ENCODE measurements at places on chromosomes 5 and 9.

- no peak for DNase-seq
Observed at GRCh38 chr9:101462558-101462957, 27.0 kb upstream of the ALDOB start.

- no peak for DNase-seq
Observed at GRCh38 chr5:90366948-90367347, 42.6 kb downstream of the CETN3 start.

GRCh38 chr5:62340392-62340791 lies 34.4 kb downstream of the KIF2A start:
- DNase-seq = peak; percentile 7

DNA sequence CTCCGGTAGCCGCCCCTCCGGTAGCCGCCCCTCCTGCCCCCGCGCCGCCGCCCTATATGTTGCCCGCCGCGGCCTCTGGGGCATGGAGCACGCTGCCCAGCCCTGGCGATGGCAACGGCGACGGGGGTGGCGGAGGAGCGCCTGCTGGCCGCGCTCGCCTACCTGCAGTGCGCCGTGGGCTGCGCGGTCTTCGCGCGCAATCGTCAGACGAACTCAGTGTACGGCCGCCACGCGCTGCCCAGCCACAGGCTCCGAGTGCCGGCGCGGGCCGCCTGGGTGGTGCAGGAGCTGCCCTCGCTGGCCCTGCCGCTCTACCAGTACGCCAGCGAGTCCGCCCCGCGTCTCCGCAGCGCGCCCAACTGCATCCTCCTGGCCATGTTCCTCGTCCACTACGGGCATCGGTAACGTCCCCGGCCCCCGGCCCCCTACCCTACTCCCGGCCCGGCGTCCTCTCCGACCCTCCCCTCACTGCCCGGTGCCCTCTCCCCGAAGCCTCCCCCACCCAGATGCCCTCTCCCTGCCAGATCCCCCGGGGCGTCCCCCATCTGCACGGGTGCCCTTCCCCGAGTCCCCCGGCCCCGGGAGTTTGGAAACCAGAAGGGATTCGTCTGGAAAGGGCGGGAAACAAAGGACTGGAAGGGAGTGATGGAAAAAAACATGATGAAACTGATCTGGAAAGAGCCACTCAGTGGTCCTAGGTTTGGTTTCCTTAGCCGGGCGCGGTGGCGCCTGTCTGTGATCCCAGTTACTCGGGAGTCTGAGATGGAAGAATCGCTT lies 417 bp downstream of the SRD5A1 start:
- DNase-seq = no peak

DNA sequence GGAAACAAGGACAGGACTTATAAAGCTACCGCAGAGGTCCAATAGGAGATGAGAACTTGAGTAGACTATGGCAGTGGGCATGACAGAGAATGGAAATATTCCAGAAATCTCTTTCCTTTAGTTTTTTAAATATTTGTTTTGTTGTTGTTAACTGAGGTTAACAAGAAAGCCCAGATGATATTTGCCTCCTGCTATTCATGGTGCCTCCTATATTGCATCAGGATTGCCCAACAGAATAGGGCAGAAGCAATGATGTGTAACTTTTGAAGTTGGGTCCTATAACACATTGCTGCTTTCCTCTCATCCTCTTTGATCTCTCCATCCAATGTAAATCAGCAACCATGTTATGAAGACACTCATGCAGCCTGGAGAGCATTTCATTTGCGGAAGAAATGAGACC lies 42.8 kb downstream of the PDE4D start:
- DNase-seq = no peak

DNA sequence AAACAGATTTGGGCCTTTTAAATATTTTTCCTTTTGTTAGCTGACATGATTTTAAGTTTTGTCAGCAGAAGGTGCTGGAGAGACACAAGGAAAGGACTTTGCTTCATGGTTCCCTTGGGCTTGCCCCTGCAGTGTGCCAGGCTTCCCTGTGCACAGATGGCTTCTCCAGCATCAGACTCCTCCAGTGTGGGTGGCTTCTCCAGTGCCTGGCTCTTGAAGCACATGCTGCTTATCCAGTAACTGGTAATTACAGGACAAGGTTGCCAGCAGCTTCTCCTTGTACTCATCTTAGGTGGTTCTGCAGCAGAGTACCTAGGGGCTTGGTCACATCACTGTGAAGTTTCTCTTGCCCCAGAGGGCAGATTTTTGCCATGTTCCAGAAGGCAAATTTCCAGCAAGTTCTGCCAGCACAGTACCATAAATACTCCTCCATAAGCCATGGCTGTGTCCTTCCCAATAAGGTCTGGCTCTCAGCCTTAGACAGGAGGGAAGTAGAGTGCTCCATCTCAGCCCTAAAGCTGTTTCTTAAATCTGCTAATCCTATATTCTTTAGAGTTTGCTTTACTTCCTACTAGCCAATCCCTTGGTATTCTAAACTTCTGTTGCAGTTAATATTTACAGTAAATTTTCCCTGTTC lies 62.4 kb downstream of the PJA2 start:
- no peak for DNase-seq

GRCh38 chr9:93155716-93156474 lies 21.8 kb upstream of the NINJ1 start:
- DNase-seq = no peak

DNA sequence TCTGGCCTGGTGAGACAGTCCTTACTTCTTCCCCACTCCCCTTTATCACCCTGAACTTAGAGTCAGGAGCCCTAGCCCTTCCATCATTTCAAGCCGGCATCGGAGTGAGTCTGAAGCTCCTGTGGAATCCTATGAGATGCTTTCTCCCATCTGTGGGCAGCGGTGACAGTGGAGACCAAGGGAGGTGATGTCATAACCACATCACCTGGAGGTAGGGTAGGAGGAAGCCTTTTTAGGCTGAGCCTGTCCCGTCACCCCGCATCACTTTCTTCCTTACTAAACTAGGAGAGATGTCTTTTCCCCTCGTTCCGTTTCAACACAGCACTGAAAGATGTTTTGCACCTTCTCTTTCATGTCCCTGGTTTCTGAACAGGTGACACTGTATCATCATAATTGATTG lies 124.1 kb upstream of the WWC1 start:
- no peak for DNase-seq

DNA sequence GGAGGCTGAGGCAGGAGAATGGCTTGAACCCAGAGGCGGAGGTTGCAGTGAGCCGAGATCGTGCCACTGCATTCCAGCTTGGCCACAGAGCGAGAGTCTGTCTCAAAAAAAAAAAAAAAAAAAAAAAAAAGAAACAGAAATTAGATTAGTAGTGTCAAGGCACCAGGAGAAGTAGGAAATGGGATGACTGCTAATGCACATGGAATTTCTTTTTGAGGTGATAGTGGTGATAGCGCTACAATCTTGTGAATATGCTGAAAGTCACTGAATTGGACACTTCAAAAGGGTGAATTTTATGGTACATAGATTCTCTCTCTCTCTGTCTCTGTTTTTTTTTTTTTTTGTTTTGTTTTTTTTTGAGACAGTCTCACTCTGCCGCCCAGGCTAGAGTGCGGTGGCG lies 42.1 kb upstream of the SUB1 start:
- no peak for DNase-seq

DNA sequence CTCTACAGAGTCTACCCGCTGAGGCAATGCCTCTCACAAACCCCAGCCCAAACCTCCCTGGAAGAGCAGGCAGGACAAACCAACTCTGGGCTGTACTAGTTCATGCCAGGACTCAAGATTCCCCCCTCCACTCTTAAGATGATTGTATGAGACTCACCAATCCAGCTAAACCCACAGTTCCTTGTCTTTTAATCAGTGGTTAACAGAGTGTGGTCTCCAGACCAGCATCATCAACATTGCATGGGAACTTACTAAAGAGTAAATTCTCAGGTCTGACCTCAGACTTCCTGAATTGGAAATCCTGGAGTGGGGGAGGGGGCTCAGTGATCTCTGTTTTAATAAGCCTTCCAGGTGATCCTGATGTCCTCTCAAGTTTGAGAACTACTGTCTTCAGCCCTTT lies 240.9 kb downstream of the GAS1 start:
- DNase-seq = no peak

DNA sequence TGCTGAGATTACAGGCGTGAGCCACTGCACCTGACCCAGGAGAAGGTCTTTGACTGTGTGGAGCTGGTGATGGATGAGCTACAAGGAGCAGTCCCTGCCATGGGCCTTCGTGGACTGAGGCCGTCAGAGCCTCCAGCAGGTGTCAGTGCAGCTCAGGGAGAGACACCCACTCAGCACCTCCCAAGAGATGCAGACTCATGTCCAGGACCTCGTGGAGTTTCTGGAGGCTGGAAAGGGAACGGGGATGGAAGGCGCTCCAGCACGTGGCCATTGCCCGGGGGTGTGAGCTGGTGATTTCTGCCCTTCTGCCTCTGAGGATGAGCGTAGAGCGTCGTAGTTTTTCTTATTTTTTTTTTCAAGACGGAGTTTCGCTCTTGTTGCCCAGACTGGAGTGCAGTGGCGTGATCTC lies 9.5 kb downstream of the TOR4A start:
- peak; percentile 21 for DNase-seq

DNA sequence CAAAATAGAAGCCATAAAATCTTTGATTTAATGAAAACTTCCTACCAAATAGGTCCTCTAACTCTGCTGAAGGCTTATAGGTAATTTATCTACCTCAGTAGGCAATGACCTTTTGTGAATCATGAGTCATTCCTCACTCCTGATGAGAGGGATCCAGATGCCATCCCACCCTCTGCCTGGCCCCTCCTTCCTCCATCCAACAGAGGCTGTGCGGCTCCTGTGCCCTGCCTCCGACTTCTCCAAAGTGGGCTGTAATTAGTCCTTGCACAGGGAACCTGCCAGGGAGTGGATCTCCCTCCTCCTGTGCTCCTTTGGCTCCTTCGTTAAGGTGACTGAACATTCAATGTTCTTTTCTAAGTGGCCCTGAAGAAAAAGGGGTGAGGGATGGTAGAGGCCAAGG lies 213.9 kb upstream of the TBCA start:
- no peak for DNase-seq

DNA sequence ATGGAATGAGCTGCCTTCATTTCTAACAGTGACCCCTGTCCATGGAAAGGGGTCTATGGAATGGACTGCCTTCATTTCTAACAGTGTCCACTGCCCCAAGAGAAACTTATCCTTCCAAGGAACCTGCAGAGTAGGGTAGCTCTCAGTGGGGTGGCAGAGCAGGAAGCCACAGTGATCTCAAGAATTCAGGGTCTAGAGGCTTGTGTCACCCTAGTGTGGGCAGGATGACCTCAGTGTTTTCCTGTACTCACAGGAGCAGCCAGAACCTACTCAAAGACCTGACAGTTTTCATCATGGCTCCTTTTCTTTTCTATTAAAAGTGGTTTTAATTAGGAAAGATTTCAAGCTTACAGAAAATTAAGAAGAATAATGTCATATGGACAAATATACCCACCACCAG lies 27.5 kb downstream of the SEC61B start:
- no peak for DNase-seq

GRCh38 chr9:21504113-21504512 lies 22.0 kb upstream of the IFNE start:
- DNase-seq = no peak

DNA sequence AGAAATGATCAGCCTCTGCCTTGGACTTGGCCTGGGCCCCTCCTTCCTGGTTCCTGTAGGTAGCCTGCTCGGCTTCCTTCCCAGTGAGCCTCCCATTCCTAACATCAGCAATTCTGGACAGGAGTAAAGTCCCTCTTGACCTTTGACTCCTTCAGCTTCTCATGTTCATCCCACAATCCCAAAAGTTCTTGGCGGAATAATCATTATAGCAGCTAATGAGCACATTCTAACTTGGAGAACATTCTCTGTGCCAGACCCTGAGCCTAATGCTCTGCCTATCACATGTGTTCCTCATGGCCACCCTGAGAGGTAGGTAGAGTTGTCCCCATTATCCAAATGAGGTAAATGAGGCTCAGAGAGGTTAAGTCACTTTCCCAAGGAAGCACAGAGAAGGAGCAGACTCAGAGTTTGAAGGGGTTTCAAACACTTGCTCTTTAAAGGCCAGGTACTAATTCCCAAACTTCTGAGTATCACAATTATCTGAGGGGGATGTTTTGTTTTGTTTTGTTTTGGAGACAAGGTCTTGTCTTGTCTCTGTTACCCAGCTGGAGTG lies 21.2 kb downstream of the SWI5 start:
- DNase-seq = no peak

- no peak for DNase-seq
Observed at GRCh38 chr9:38106488-38106887, 37.5 kb upstream of the SHB start.

GRCh38 chr9:78133751-78134150 lies 102.1 kb upstream of the CEP78 start:
- no peak for DNase-seq

GRCh38 chr5:120101771-120102170 lies 362.3 kb upstream of the PRR16 start:
- DNase-seq = no peak

DNA sequence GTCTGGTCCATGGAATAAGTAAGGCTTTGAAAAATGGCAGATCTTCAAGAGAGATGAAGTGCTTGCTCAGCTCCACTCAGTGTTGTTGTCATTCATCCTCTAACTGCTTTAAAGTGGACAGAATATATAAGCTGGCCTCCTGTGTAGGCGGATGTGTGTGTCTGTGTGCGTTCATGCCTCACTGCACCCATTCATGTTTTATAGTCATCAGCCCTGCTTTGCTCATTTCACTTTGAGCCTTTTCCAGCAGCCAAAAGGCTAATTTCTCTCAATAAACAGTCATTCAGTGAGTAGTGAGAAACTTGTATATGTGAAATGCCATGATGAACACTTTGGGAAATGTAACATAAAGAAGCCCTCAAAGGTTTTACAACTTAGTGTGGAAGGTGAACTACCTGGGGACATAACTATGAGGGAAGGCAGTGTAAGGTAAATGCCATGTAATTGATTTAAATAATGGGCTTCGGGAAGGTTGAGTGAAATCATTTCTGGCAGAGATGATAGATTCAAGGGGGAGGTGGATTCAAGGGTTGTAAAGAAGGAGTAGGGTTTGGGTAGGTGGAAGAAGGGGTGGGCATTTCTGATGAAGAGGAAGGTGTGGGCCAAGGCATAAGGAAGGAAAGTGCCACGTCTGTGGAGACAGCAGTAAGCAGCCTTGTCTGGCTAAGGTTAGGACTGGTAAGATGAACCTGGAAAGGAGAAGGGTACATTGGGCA lies 15.7 kb downstream of the TTC23L start:
- no peak for DNase-seq

GRCh38 chr5:63959177-63959982 lies 2.9 kb downstream of the HTR1A start:
- no peak for DNase-seq

DNA sequence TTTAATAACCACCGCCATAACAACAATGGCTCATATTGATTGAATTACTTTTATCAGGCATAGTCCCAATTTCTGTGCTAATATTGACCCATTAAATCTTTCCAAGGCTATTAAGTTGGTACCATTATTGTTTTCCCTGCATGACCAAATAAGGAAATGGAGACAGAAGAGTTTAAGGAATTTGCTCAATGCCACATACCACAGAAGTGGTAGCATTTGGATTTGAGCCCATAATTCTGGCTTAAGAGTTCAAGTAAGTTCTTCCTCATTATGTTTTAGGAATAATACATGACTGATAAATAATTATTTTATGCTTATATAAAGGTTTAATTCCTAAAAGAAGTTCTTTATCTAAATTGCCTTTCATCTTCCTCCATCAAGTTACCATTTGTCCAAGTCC lies 43.4 kb upstream of the HAPLN1 start:
- no peak for DNase-seq

Measured in MV-4-11 (cell line).